ENCODE measurements at places on chromosomes 4 and X.
A peak's percentile ranks its signal among the peaks of the same experiment; 100 is the strongest.

GRCh38 chr4:94406668-94407437 is 44.9 kb upstream of the PDLIM5 start:
- peak; percentile 42 for DNase-seq

DNA sequence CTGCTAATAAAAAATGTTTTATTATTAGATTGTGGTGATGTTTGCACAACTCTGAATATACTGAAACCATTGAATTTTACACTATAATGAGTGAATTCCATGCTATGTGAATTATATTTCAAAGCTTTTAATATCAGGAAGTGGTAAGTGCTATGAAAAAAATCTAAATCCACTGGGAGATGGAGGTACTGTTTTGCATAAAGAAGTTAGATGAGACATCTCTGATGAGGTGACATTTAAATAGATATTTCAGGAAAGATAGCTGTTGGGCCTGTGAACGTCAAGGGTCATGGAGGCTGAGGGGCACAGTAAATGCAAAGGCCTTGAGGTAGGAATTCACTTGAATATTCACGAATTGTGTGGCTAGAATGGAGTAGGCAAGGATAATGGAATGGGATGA is 12.3 kb downstream of the DCUN1D4 start:
- no peak for DNase-seq

DNA sequence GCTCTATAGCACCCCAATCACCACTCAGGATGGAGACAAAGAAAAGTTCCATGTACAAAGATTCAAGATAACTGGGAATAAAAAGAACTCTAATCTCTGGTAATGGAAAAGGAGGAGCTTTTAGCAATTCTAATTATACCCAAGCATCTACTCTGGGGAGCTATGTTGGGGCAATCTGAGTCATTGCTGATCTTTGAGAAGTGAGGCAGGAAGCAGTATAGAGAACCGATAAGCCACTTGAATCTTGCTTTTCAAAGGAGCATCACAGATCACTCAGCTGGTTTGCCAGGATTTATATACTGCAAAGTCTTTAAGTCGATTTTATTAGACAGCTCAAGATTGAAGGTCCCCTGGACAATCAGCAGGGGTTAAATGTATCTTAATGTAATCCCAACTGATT is 220.0 kb downstream of the ENOX2 start:
- DNase-seq, result no peak

DNA sequence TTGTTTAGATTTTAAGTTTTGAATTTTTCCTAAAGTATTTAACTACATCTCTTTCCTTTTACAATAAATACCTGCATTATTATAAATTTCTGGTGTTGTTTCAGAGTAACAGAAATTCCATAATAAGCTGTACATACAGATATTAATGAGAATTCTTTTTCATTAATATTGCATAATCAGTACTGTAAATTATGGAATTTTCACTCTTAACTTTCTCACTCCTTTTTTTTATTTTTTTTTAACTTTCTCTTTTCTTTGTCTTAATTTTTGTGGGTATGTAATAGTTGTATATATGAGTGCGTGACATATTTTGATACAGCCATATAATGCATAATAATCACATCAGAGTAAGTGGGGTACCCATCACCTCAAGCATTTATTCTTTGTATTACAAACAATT is 110.5 kb downstream of the KLHL8 start:
- DNase-seq, result no peak

- DNase-seq, result no peak
Measured at GRCh38 chr4:98711526-98711925, 53.1 kb upstream of the TSPAN5 start.

GRCh38 chr4:97819294-97819693 is 324.0 kb downstream of the STPG2 start:
- DNase-seq, result no peak

GRCh38 chr4:86771141-86771540 is 78.0 kb downstream of the SLC10A6 start:
- no peak for DNase-seq

Measured in NCI-H1105 treated with DMSO at 0.1 percent for 48 hours (cell line).